Astrocyte (in vitro differentiated cells and primary cell): ENCODE measurements at places on chromosomes 6 and 20. TPM values are rescaled to one million over a fixed set of nuclear protein-coding genes. Genes with fewer than 3 reads are reported as not detected.

The DST gene
- 352 and 442 TPM in 2 replicates for total RNA-seq

The CNKSR3 gene
- total RNA-seq, result 11.1 and 12.5 TPM in 2 replicates

The ROS1 gene
- total RNA-seq, result not detected in 2 replicates

The DCDC2 gene
- 3.2 and 4.5 TPM in 2 replicates for total RNA-seq

The HLA-DQA1 gene
- not detected in 2 replicates for total RNA-seq

The ELOVL4 gene
- 10.0 and 10.4 TPM in 2 replicates for total RNA-seq

The PRL gene
- total RNA-seq, result not detected in 2 replicates

The ARMH2 gene
- not detected in 2 replicates for total RNA-seq

The JPH2 gene
- total RNA-seq, result 18.1 and 18.5 TPM in 2 replicates

The NNAT gene
- 3.1 and 3.6 TPM in 2 replicates for total RNA-seq

The CCND3 gene
- 64.8 and 69.9 TPM in 2 replicates for total RNA-seq

The RNF217 gene
- 49.4 and 53.3 TPM in 2 replicates for total RNA-seq

The PTP4A1 gene
- total RNA-seq, result 136 and 143 TPM in 2 replicates

The STXBP5 gene
- 21.8 and 25.7 TPM in 2 replicates for total RNA-seq
